NK-92 treated with Interleukin-12 subunit alpha and Interleukin-12 subunit beta, amount 100 ng/mL, for 24 hours (cell line): ENCODE measurements at places on chromosomes 12 and 14.

- DNase-seq, result no peak
These were observed 41.2 kb downstream of the DIO3 start for GRCh38 chr14:101602466-101602840.

DNA sequence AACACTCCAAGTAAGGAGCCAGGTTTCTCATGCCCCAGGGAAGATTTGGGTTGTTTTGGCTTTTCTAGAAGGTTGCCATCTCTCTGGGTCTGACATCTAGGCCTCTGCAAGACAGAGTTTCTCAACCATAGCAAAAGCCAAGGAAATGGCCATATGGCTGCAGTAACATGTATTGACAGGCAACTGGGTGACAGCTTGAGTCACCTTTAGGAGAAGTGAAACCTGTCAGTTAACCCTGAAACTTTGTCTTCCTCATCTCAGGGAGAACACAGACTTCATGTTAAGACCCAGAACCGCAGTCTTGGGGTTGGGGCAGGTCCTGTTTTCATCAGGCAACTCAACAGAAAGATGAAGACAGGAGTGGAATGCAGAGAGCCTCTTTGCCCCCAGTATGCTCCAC, 46.0 kb upstream of the PLBD1 start:
- DNase-seq, result no peak

DNA sequence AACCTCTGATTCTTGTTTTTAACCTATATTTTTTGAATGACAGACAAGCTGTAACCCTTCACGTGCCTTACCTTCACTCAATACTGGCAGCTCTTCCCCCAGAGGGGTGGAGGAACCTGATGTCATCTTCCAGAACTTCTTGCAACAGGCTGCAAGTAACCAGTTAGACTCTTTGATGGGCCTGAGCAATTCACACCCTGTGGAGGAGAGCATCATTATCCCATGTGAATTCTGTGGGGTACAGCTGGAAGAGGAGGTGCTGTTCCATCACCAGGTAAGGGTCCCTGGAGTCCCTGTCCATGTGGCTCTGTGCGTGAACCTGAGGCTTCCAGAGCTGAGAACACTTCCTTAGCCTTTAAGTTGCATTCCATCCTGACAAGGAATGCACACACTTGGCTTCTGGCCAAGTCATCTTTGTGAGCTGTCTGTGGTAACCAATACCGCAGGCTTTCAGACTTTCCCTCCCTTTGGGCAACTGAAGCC, 22.7 kb downstream of the TRAFD1 start:
- DNase-seq, result no peak

DNA sequence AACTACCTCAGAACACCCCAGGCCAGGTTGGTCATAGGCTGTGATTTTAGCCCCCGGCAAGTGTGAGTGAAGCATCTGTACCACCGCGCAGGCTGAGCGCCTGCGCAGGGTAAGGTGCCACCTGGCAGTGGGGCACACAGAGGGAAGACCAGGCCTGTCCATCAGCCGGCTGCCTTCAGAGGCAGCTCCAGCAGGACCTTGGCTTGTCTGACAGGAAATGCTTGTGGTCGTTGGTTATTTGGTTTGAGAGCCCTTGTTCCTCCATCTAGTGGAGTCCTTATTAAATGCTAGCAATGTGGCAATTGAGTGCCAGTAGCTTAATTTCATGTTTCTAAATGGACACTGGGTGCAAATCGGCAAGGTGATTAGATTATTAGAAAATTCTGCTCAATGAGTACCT, 27.5 kb downstream of the SLC25A29 start:
- DNase-seq, result no peak

DNA sequence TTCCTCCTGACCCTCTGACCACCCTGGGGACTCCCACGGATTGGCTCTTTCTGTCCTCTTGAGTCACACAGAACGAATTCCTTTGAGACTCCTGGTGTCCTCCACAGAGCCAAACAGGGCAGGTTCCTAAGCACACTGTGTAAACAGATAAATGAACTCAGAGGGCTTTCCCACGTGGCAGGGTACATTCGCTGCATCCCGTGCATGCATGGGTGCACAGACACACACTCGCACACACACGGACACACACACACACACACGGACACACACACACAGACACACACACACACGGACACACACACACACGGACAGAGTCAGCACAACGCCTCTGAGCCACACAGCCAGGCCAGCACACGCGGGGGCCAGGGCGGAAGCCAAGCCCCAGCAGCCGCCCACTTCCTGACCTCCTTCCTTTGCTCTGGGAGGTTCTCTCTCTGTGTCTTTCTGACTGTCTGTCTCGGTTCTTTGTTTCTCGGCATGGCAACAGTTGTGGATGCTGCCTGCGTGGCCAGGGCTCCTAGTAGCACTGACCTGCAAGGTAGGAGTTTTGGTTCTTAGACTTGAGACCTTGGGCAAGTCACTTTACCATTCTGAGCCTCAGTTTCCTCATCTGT, 706 bp downstream of the CRACR2A start:
- peak; percentile 35 for DNase-seq

DNA sequence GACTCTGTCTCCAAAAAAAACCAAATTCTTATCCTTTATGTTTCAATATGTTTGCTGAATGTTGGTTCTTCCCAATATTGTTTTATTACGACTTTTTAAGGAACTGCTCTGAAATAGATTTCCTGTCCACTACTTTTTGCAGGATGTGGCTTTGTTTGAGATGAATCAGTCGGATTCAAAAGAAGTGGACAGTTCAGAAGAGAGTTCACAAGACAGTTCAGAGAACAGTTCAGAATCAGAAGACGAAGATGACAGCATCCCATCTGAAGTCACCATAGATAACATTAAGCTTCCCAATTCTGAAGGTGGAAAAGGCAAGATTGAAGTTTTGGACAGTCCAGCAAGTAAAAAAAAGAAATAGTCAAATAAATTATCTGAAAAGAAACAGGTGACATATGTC, 8.2 kb downstream of the NOPCHAP1 start:
- no peak for DNase-seq

GRCh38 chr14:103628221-103628683, 759 bp upstream of the KLC1 start:
- DNase-seq, result no peak

DNA sequence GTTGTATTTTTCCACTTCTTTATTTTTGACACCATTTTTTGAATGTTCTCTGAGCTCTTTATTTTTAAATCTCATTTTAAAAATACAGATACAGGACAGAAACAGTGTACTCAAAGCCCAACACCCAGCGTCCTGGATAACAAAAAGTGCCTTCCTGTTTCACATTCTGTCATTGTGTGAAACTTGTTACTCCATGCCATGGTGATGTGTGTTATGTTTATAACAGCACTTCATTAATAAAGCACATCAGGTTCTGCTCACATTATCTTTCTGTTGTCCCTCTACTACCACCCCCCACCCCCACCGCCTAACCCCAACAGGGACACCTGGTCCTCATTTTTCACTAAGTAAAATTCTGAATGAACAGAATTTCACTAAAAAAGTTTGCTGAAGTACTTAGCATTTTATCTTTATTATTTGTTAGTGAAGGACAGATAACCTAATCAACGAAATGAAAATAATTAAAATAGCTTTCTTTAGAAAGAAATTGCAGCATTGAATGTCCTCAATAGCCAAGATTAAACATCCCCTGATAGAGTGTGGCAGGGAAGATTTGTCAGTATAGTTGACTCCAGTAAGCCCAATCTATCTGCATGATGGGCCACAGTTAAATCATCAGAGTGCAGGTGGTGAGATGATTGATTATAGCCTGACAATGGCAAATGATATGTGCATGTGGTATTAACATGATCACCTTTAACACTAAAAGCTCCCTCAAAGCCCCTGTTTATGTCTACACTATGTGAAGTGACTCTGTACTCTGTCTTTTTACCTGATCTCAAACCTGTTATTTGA, 153.9 kb downstream of the ACSS3 start:
- DNase-seq, result no peak

DNA sequence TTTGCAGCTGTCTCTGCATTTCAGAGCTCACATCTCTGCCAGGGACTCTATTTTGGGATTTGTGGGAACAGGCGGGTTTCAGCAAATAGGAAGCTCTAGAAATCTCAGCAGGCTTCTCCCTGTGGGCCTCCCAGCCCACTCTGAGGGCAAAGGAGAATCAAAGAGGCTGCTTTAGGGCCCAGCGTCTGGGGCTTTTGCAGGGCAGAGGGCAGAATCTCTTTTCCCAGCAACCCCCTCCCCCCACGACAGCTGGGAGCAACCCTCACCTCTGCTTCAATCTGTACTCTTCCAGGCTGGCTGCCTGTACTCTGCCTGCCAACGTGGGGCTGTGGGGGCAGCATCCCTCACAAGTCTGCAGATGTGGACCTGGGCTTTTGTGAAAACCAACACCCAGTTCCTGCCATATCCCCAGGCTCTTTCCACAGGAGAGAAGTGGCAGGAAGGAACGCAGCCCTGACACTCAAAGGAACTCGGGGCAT, 529.6 kb upstream of the TBX3 start:
- DNase-seq, result no peak

DNA sequence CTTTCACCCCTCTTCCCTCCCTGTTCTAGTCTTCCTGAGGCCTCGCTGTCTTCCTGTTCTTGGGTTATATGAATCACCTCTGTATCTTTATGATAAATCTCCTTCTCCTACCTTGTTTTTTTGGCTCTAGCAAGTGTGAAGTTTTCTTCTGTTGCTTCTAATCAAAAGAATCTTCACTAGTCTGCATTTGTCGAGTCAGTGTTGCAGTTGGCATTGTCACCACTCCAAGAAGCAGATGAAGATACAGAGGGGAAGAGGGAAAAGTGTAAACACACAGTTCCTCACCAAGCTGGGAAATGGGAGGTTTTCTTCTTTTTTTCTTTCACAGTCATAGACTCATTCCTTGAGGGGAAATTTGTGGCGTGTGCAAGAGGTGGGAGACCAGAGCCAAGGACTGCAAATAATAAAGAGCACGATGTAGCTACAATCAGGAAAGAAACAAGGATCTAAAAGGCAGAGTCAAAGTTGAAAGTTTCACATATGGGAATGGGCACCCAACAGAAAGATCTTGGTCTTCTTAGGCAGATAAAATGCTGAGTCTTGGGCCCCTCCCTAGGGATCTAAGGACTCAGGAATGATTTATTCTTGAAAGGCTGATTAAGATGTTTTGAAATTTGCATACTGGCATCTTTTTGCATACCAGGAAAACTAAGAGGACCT, 22.2 kb upstream of the PRICKLE1 start:
- DNase-seq, result no peak

DNA sequence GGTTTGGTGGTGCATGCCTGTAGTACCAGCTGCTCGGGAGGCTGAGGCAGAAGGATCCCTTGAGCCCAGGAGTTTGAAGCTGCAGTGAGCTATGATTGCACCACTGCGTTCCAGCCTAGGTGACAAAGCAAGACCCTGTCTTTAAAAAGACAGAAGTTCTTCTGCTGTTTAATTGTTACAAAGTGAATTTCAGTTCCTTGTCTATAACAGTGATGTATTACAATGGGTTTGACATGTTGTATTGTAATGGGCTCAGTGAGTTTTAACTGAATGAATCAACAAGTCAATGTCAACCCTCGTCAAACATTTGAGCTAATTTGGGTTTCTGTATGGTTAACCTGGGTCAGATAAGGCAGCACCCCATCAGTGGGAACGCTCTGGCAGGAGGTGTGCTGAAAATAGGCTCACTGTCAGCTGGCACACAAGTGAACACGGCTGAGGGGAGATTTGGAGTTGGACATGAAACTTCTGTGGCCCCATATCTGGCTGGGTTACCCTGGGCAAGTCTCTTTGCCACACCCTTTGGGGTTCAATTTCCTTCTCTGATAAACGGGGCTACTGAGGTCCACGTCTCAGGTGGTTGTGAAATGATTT, 14.0 kb upstream of the TRPV4 start:
- no peak for DNase-seq

DNA sequence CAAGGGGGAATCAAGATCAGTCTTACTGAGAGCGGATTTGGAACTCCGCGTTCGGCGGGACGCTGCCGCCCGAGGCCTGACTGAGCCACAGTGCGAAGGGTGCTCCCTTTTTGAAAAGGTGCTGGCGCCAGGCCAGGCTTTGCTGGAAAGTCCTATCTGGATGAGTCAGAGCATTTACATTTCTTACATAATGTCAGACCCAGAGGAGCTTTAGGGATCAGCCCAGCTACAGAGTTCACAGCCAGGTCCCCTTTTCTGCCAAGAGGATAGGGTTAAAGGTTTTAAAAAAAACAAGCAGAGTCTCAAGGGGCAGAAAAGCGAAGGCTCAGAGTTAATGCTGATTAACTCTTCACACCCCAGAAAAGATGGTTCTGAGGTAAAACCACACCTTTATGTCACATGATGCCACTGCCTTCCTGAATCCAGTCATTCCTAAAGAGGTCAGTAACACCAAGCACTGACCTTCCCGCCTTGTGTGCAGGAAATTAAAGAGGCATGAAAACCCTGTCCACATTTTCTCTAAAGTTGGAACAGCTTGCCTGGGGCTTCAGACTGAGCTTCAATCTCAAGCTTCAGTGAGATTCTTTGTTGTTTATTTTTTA, 11.7 kb upstream of the FBXL14 start:
- DNase-seq, result no peak

GRCh38 chr12:18907127-18907526, 169.2 kb downstream of the CAPZA3 start:
- DNase-seq, result no peak

DNA sequence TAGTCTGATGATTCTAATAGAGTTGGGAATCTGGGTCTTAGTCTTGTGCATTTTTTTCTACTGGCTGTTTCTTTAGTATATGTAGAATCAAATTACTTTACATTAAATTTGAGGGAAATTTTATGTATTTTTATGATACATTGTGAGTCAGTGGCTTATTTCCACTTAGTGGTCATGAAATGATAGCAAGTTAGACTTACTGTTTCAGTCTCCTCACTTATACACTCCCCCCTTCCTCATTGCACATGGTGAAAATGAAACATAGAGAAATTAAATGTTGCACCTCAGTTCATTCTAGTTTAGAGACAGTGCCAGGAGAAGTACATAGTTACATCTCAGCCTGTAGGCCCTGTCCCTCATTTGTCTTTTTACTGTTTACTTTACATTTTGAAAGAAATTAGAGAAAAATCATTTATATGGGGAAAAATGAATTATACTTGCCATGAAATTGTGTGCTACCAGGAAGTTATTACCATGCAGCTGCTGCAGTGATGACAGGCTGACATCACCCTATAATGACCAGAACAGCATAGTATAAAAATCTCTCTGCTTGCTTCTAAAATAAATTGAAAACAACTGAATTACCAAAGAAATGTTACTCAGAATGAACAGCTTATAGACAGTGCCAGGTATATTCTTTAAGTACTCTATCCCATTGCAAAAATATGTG, 113.2 kb downstream of the TRMT5 start:
- DNase-seq, result no peak

DNA sequence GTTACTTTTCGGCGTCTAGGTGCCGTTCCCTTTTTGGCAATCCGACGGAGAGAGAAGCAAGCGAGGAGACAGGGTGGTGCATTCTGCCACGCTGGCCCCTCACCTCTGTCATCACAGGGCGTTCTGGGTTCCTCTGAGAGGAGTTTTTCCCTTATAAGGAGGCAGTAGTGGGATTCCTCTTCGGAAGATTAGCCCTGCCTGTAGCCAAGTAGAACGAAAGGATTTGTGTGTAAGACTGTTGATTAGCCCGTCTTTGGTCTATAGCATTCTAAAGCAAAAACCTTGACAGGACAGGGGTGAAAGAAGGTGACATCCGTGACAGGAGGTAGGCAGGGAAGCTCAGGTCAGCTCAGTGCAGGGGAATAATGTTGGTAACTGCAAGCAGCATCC, 9.1 kb upstream of the NEMF start:
- peak; percentile 54 for DNase-seq
